ENCODE measurements at places on chromosomes 7 and 10.

GRCh38 chr10:32038777-32039176 is 17.4 kb downstream of the KIF5B start:
- DNase-seq = no peak

- no peak for DNase-seq
Measured at GRCh38 chr7:138009350-138009653, 7.4 kb upstream of the CREB3L2 start.

DNA sequence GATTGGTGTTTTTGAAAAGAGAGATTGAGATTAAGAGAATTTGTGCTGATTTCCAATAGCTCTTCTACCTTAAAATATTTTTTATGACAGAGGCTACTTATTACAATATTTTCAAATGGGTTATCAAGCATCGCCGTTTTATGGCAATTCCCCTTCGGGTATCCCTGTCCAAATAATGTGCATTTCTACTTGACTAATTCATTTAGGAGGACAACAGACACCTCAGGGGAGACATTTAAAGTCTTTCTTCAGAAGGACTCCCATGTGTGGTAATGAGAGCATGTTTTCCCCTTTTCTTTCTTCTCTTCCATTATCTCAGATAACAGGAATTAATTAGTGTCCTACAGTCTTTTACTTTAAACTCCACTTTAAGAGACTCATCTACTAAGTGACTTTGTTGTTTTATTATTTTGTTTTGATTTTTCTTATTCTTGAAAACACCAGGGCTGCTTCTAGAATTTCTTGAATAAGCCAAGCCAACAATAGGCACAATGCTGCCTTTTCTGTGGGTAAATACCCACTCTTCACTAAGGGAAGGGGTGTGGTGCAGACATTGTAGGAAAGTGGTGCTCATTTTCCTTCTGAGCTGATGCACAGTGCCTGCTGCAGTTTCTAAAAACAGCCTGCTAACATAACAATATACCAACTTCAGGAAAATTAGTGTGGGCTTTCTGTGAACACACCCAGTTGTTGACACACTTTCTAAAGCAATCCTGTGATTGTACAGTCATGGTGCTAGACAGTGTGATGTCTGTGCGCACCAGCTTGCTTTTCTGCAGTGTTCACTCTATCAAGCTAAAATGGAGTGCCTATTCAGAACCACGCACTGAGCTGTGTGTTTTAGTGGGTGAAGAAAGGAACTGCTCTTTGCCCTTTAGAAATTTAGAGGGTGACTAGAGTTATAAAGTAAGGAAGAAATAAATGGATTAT is 597.7 kb downstream of the NRG3 start:
- no peak for DNase-seq

DNA sequence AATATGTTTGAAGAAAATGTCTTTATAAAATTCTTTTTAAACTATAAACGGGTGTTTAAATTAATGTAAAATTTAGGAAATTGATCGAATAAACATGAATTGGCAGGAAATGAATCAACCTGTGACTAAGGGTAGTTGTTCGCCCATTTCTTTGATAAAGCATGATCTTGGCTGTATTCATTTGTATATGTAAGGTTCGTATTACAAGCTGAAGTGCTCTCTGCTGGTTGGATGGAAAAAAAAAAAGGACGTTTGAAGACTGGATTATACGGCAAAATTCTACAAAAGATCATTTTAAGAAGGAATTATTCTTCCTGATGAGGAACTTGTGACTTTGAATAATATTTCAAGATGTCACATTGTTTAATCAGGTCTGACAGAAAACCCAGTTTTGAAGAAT is 185.4 kb upstream of the ANK3 start:
- DNase-seq = no peak

Data from activated naive CD4-positive, alpha-beta T cell (primary cell).